ENCODE measurements at places on chromosomes 11 and 22.

- peak; percentile 98 for DNase-seq
Observed at GRCh38 chr11:48024635-48025071, 44.3 kb downstream of the PTPRJ start.

DNA sequence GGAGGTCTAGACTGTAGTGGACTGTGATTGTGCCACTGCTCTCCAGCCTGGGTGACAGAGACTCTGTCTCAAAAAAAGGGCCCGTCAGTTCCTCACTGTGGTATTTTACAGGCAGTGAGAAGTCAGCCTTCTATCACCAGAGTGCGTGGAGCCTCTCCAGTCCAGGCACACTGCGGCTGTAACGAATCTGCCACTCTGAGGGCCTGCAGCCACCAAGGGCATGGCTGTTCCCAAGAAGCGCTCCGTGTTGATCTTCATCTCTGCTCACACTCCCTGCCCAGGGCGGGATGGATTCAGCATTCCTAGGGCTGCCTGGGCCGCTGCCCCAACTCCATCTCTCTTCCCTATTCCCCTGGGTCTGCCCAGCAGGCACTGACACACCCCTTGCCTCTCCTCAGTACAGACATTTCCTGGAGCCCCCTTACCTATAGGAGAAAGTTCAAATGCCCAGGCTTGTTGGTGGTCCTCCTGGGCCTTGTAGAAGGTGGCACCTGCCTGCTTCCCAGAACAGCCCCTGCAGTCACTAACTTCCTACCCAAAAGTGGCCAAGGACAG lies 148.4 kb downstream of the CACNA1I start:
- DNase-seq = no peak

DNA sequence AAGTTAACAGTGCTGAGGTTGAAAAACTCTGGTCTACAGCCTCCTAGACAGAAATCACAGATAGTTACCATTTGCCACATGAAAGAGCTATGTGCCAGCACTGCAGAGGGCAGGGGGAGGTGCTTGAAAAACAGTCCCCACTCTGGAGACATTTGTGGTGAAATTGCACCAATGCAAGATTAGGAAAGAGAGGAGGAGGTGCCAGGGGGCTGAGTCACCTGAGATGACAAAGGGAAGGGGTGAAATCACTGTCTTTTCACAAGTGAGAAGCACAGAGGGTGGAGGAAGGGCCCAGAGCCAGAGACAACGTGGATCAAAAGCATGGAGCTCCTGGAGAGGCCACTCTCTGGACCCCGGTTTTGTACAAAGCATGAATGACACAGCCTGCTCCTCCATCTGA lies 196.3 kb downstream of the BUD13 start:
- no peak for DNase-seq

- DNase-seq = no peak
Observed at GRCh38 chr11:6025056-6025455, 5.5 kb downstream of the OR56A1 start.

GRCh38 chr11:102478673-102479299 lies 26.2 kb upstream of the TMEM123 start:
- DNase-seq = no peak

GRCh38 chr22:38249301-38249700 lies 23.5 kb downstream of the TMEM184B start:
- no peak for DNase-seq

DNA sequence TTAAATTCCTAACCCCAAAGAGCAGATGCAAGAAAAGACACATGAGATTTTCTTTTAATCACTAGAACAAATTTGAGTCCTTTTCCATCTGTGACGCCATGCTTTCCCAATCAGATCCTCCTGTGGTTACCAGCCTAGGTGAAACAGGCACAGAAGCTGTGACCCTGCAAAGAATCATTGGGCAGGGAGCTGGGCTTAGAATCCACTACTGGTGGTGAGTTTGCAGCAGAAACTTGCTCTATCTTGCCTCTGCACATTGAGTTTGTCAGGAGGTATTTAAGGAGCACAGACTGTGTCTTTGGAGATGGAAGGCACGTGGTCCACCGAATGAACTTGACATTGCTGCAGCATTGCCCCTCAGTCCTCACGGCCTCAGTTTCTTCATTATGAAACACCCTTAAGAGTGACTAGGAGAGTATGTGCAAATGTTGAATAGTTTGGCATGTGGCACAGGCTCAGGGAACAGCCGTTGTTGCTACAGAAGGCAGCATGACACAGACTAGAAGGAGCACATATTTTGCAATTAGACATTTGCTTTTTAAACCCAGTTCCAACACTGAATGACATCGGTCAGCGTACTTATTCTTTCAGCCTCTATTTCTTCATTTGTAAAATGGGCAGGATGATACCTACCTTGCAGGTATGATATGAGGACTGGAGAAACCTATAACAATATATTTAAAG lies 127.6 kb downstream of the DBX1 start:
- no peak for DNase-seq

DNA sequence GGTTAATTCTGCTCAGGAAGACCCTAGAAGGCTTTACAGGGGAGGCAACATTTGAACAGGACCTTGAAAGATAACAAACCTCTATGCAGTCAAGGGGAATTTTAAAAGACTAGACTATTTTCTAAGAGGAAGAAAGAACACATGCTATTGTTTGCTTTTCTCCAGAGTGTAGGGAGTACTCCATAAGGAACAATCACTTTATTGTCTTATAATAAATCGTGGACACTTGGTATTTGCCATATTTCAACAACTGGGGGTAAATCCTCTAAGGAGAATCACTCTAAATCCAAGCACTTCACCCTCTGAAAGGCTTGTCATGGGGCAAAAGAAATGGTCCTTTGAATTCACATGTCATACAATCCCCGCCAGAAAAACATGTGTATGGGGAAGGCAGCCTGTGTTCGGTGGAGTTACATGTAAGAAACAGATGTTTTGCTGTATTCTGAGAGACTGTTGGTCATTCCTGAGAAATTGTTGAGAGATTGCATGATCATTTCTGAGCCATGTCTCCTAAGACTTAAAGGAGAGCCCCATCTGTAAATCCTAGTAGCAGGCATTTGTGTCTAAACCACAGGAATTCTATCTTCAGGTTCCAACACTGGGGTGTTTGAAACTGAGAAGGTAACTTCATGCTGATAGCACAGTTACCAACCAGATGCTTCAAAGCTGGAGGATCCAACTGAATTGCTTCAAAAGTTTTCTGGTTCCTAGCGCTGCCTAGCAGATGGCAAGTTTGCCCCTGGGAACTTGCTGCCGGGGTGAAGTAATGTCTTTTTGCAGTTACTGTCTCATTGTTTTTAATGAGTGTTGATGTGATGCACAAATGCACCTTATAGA lies 66.8 kb downstream of the FZD4 start:
- DNase-seq = peak; percentile 24

- no peak for DNase-seq
Observed at GRCh38 chr11:75148436-75148983, 2.4 kb upstream of the SLCO2B1 start.

- DNase-seq = no peak
Observed at GRCh38 chr11:66189031-66189745, 79.3 kb upstream of the RAB1B start.

DNA sequence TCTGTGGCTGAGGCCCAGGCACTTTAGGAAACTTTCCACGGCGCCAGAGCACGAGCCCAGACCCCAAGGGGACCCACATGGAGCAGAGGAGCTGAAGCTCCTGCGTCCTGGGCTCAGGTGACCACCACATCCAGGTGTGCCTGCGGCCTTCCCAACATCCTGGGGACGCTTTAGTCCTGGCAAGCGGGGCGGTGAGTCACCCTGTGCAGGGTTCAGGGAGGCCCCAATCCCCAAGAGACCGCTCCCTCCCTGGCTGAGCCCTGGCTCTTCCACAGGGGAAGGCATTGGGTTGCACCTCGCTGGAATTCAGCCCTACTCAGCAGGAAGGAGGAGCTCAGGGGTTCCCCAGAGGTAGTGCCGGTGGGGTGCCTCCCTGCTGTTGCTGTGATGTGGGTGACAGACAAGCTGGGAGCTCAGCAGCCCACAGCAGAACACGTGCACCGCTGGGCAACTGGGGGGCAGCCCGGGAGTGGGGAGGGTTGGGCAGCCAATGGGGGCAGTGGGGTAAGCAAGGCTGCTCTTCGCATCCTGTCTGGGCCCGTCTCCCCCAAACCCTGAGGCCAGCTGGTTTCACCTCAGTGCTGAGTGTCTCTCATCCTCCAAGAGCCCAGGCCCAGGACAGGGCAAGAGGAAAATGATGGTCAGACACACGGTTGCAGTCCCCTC lies 802.8 kb downstream of the BRD1 start:
- DNase-seq = no peak

DNA sequence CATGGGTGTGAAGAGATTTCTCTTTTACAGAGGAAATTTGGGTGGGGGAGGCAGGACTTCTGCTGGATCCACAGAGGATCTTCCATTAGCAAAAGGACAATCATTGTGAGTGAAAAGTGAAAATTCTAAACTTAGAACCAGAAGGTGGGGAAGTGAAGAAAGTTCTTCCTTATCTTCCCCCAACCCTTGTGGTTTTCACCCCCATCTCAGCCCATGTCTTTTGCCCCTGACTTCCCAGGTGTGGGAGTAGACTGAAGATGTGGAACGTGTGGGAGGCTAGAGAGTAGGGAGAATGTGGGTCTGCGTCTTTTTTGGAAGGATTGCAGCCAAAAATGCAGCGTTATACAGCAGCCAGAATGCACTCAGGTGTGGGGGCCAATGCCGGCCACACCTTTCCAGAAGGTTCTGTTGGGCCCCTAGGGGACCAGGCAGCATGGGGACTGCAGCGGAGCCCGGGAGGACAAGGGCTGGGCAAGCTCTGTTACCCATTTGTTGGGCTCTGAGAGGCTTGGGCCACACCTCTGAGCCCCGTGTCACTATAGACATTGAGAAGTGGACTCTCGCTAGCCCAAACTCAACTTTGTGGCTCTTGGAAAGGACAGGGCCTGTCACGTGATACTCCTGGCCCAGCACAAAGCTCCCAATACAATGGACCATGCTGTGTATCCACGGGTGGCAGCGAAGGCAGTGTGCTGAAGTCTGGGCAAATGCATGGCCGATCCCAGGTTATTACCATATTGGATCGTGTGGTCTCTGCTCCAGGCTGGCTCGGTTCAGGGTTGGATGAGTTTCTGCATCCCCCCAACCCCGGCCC lies 32.8 kb upstream of the LINC01488 start:
- no peak for DNase-seq

GRCh38 chr11:112016088-112016764 lies 9.0 kb upstream of the DLAT start:
- no peak for DNase-seq

DNA sequence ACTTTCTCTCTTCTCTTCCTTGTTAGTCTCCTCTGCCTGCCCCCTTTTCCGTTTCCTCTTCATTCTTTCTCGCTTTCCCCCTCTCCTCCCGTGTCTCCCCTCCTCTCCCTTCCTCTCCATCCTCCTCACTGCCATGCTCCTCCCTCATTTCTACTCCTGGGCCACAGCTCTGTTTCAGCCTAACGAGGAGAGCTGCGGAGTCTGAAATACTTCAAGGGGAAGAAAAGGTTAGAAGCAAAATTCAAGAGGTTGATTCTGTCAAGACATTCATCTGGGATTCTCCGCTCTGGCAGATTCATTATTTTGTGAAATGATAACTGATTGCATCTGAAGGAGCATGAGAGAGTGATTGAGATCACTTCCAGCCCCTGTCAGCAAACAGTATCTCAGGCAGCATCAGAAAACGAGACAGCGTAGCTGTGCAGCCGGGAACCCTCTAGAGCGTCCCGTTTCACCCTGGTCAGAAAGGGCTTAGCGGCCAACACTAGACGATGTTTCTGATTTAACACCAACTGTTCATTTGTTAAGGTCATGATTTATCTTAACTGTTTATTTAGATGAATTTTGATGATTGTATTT lies 279.3 kb upstream of the B3GAT1 start:
- DNase-seq = no peak

GRCh38 chr11:73974604-73975478 lies 7.8 kb downstream of the UCP2 start:
- DNase-seq = no peak

GRCh38 chr11:57392066-57392762 lies 1.8 kb upstream of the PRG2 start:
- DNase-seq = no peak

Measured in NCI-H524 (cell line).